Stimulated activated CD4-positive, alpha-beta T cell treated with anti-CD3 and anti-CD28 coated beads, Interleukin-2, amount 100 ng/mL, for 24 hours (primary cell): ENCODE measurements at places on chromosomes 7 and 10.

DNA sequence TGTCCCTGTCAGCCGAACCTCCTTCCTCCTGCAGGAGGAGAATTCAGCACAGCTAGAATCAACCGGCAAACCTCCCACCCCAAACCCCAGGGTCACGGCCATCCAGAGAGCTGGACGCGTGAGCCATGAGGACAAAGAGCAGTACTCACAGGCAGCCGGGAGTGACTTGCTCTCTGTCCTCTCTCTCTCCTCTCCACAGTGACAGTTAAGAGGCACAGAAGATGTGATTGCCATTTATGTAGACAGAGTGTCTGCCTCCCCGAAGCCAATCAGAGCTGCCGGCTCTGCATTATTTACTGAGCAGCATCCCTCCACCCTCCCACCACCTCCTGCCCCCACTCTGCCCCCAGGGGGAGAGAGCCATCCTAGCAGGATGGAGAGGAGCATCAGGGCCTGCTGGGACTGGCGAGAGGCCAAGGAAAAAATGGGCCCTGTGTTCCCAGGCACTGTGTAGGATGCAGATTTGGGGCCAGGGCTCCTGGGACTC, 4.3 kb downstream of the DDC start:
- DNase-seq: no peak

GRCh38 chr7:149565096-149565382, 67.4 kb upstream of the ZNF746 start:
- DNase-seq: no peak

DNA sequence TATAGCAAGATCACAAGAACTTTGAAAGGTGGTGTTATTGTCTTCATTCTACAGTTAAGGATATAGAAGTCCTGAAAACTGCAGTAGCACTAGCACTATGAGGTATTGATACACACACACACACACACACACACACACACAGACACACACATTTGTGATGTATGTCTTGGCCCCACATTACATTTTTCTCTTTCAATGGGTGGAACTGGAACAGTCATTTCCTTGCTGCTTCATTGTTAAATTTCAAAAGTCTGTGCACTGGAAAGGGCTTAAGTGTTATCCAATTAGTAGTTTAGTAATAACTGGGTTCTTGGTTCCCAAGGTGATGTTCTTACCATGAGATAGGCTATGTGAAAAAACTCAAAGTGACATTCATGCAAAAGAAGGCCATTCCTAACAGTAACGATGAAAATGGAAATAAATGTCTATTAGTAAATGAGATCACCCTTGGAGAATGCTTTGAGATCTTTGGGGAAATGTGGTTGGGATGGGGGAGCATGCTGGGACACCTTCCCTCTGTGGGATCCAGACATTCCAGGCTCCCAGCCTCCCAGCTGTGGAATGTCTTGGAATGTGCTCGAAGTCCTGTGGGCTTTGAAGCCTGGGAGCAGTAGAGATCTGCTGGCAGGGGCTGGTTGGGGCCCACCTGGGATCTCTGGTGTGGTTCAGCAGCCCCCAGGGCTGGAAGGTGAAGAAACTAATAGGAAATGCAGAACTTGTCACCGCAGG, 37.4 kb upstream of the CALD1 start:
- DNase-seq: no peak

DNA sequence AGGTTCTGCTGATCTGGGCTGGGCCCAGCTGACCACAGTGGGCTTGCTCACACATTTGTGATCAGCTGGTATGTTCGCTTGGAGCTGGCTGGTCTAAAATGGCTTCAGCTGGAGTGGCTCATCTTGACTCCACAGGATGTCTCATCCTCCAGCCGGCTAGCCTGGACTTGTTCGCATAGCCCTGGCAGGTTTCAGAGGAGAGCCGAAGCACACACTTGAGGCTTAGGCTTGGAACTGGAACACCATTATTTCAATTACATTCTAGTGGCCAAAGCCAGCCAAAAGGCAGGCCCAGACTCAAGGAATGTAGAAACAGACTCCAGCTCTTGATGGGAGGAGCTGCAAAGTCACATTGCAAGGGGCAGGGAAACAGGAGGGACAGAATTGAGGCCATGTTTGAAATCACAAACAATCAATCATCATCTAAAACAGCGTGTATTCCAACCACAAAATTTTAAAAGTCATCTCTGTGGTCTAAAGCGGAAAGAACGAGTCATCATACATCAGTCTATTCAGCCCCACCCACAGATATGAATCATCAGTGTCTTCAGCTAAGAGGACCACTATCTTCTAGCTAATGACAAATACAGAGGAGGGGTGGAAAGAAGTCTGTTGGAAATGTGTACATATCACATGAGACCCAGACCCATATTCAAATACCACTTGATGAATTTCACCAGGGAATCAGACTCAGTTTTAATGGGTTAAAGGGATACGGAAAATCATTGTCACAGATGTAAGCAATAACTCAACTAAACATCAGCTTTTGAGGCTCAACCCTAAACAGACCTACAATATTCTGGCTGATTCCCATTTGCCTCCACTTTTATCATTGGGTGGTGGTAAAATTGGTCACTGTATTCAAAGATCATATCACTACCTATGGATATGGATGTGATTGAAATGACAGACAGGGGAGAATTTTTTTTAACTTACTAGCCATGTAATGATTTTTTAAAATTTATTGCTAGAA, 139.0 kb upstream of the MKLN1 start:
- DNase-seq: peak; percentile 43

DNA sequence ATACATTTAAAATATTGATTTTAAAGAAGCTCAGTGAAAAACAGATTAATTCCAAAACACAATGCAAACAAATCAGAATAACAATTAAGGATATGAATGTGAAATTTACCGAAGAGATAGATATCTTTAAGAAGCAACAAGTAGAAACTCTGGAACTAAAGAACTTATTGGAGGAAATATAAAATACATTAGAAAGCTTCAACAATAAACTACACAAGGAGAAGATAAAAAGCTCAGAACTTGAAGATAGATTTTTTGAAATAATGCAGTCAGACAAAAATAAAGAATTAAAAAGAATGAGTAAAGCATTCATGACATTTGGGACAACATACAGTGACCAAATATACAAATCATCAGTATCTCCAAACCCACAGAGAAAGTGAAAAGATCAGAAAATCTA, 43.2 kb downstream of the HIBADH start:
- no peak for DNase-seq

GRCh38 chr10:23437963-23438546, 820 bp upstream of the OTUD1 start:
- DNase-seq: no peak

DNA sequence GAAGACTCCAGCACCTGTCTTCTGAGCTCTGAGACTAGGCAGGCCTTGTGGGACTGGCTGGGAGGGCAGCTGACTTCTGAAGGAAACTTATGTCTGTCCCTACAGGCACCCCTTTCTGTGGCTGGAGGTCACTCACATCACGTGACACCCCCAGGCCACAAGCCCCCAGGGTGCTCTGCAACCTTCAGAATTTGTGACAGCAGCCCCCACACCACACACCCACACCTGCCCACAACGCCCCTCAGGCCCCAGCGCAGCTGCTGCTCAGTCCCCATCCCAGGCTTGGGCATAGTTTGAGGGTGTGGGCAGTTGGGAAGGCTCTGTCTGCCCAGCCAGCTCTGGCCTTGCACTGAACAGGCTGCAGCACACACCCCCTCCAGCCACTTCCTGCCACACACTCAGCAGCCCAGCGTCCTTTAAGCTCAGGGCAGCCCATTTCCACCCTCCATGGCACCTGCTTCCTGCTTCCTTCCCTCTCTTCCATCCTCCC, 80.0 kb upstream of the UNC5B start:
- no peak for DNase-seq

DNA sequence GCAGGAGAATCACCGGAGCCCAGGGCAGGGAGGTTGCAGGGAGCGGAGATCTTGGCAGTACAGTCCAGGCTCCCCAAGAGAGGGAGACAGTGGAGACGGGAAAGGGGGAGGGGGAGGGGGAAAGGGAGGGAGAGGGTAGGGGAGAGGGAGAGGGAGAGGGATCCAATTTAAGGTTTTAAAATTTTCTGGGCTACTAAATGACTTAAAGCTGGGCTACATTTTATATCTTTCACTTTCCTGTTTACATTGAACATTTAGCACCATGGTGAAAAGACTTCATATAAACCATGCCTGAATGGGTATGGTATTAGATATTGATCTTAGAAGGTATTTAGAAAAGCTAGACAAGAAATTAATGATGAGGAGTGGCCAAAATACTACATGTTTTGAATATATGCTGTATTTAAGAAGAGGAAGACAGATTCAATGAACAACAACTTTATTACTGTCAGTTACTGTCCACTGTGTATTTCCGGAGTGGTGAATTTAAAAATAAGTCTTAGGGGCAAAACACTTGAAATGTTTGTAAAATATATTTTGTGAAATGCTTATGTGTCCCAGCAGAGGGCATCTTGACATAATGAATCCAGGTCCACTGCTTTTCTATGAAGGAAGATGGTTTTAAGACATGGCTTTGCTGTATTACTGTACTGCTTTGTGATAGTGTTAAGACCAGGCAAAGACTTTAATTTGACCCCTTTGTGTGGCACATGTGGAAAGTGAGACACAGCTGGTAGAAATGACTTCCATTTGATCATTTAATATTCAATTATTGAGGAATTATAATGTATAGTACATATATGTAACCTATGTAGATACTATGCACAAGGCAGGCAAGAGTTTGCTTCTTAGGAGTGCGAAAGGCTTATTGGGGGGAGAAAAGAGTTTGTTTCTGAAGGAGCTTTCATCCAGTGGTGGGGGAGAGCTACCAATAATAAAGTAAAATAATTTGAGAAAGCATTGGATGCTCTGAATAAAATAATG, 52.8 kb downstream of the NRF1 start:
- no peak for DNase-seq

GRCh38 chr7:23960361-23960760, 250.3 kb downstream of the STK31 start:
- no peak for DNase-seq

DNA sequence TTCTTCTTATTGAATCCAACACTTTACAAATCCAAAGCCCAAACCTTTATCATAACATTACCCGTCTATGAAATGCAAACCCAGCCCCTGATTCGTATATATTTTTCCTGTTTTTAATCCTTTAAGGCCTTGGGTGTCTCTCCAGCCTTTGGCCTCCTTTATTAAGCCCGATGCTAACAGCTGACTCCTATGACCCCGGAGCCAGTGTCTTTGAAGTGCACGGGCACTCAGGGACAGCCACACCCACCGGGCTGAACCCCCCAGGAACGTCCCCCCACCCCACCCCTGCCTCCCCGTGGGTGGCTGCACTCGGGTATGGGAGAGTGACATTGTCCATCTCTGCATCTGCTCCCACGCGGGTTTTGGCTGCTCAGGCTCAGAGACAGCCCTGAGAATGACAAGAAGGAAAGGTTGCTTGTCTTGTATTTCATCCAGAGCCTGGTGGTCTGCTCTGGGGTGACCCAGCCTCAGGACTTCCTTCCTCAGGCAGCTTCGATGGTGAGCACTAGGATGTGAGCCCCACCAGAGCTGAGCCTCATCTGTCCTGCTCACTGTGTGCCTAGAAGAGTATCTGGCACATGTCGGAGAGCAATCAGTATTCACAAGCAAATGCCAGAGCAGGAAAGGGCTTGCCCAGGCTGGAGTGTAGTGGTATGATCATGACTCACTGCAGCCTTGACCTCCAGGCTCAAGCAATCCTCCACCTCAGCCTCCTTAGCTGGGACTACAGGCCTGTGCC, 210.4 kb downstream of the SKIDA1 start:
- DNase-seq: no peak

DNA sequence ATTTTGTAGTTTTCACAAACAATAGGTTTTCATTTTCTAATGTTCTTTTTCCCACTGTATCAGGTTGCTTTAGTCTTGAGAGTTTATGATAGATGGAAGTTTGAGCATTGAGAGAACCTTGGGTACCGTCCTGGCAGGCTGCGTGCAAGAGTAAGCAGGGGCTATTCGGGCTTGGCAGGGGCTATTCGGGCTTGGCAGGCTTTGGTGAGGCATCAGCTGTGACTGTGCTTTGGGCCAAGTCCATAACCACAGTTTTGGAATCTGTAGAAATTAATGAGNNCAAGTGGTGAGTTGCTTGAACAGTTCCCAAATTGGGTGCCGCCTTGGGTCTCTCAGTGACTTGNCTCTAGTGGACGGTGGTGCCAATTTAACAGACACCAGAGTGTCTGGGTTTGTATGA, 424.6 kb downstream of the PAXIP1 start:
- no peak for DNase-seq
